Activated naive CD4-positive, alpha-beta T cell treated with anti-CD3 and anti-CD28 coated beads for 36 hours (primary cell): ENCODE measurements at places on chromosomes 5 and 9.

- H3K4me3 ChIP-seq, result no peak overlapping the region
- no peaks in the 10 kb centered on the region for H3K27me3 ChIP-seq
- peaks cover 4% of the 10 kb centered on the region for H3K4me1 ChIP-seq
- H3K27ac ChIP-seq, result no peak overlapping the region
- H3K36me3 ChIP-seq, result peaks cover 13% of the 10 kb centered on the region
These were observed 47.2 kb downstream of the SECISBP2 start for GRCh38 chr9:89365532-89365912.

DNA sequence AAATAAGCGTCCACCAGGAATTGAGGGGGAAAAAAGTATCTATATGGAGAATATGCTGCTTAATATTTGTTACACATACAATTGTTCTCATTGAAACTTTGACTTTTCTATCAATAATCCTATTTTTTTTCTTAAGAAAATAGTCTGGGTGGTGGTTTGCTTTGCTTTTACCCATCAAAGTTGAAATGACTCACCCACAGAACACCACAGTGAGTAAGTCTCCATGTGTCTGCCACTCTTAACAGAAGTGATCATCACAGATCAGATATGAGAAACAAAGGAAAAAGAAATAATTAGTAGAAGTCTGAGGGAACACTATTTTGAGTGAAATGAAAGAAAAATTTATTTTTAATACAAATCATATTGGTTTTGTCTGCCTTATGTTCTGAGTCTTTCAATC, 742.8 kb downstream of the CDH9 start:
- H3K4me1 ChIP-seq, result no peaks in the 10 kb centered on the region
- H3K27me3 ChIP-seq, result no peaks in the 10 kb centered on the region
- no peak overlapping the region for H3K27ac ChIP-seq
- no peak for DNase-seq
- no peak overlapping the region for H3K4me3 ChIP-seq
- no peaks in the 10 kb centered on the region for H3K36me3 ChIP-seq

GRCh38 chr5:68279984-68280383, 64.4 kb downstream of the PIK3R1 start:
- peak; percentile 55 for DNase-seq
- H3K36me3 ChIP-seq, result peaks cover 44% of the 10 kb centered on the region
- peaks cover 77% of the 10 kb centered on the region for H3K4me1 ChIP-seq
- H3K27me3 ChIP-seq, result no peaks in the 10 kb centered on the region
- peak overlapping the region; percentile 64 for H3K4me3 ChIP-seq

GRCh38 chr5:144368556-144368955, 197.9 kb downstream of the KCTD16 start:
- no peak overlapping the region for H3K4me3 ChIP-seq
- H3K36me3 ChIP-seq, result no peaks in the 10 kb centered on the region
- H3K27me3 ChIP-seq, result peaks cover 8% of the 10 kb centered on the region
- no peak overlapping the region for H3K27ac ChIP-seq
- DNase-seq, result no peak

DNA sequence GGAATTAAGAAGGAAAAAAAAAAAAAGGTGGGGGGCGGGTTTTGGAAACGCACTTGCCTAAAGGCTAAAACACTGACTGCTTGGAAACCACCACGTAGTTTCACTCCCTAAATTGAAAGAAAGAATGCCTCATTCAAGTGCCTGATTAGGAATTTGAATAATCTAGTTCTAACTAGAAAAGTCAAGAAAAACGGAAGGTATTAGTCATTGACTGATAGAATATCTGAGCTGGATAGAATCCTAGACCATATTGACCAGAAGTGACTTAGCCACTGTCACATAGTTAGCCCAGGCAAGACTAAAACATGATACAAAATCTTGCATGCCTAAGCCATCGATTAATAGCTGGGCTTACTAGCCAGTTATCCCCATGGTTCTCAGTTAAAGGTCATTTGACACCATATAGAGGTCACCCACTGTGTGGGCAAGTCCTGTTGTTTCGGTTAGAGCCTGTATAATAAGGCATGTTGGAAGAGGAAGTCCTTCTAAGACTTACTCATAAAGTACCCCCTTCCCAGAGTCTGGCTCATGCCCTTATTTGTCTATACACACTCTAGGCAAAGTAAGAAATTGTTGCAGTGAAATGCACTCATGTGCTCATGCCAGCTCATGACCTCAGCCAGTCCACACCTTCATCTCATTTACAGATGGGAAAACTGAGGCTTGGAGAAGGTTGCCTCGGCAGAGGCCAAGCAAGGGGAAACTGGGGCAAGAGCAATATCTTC, 40.2 kb downstream of the SH3RF2 start:
- no peak overlapping the region for H3K27ac ChIP-seq
- DNase-seq, result no peak
- no peak overlapping the region for H3K4me3 ChIP-seq
- no peaks in the 10 kb centered on the region for H3K36me3 ChIP-seq
- no peaks in the 10 kb centered on the region for H3K4me1 ChIP-seq

DNA sequence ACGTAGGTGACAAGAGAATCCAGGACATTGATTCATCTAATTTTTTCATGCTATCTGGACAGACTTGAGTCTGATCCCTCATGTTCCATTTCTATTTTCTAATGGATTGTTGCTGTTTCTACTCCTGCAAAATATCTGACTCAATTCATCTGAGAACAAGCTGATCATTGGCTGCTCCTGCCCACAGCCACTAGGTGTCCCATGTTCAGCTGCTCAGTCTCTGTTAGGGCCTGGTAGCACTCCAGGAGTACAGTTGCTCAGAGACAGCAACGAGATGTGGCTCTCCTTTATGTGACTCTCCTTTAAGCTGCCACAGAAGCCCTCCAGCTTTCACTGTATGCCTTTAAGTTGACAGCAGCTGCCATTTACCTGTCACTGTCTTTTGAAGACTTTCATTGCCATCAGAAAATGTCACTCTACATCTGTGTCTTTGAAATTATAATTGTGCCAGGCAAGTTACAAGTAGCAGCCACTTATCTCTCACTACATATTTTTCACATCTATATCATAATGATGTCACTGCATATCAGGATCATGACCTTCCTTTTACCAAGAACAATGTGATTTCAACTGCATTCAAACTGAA, 1944.2 kb upstream of the NUDT12 start:
- H3K4me1 ChIP-seq, result no peaks in the 10 kb centered on the region
- DNase-seq, result no peak
- H3K36me3 ChIP-seq, result no peaks in the 10 kb centered on the region
- H3K27me3 ChIP-seq, result no peaks in the 10 kb centered on the region
- no peak overlapping the region for H3K4me3 ChIP-seq

DNA sequence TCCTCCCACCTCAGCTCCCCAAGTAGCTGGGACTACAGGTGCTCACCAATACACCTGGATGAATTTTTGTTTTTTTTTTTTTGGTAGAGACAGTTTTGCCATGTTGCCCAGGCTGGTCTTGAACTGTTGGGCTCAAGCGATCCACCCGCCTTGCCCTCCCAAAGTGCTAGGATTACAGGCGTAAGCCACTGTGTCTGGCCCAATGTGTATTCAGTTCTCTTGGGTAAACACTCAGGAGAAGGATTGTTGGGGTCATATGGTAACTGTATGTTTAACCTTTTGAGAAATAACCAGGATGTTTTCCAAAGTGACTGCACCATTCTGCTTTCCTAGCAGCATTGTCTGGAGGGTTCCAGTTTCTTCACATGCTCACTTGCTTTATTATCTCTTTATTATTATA, 67.4 kb downstream of the TNPO1 start:
- no peak overlapping the region for H3K4me3 ChIP-seq
- H3K27ac ChIP-seq, result no peak overlapping the region
- no peak for DNase-seq
- peaks cover 48% of the 10 kb centered on the region for H3K36me3 ChIP-seq
- H3K27me3 ChIP-seq, result no peaks in the 10 kb centered on the region

DNA sequence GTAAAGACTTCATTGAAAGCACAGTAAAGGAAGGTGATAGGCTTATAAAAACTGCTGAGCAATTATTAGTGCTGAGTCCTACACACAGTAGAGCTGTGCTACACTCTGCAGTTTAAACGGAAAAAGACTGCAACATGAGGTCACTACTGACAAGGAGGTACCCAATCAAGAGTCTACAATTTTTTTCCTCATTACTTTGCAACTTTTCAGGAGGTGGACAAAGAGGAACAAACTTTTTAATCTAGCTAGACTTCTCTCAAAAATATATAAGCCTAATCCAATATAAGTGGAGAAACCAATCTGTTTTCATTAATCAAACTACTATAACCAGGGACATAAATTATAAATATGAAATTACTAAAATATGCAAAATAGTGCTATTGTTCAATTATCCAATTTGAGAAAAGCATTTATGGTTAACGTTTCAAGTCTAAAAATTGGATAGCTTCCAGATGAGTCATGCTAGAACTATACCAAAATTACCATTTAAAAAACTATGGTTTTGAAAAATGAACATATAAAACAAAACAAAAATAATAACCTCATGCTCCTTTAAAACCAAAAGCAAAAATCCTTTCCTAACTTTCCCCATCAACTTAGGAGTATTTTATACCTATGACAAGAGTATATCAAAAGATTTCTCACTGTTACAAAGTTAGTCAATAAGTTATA, 37.7 kb downstream of the FAM13B start:
- no peak overlapping the region for H3K27ac ChIP-seq
- no peaks in the 10 kb centered on the region for H3K27me3 ChIP-seq
- H3K4me1 ChIP-seq, result peaks cover 39% of the 10 kb centered on the region
- no peak for DNase-seq

DNA sequence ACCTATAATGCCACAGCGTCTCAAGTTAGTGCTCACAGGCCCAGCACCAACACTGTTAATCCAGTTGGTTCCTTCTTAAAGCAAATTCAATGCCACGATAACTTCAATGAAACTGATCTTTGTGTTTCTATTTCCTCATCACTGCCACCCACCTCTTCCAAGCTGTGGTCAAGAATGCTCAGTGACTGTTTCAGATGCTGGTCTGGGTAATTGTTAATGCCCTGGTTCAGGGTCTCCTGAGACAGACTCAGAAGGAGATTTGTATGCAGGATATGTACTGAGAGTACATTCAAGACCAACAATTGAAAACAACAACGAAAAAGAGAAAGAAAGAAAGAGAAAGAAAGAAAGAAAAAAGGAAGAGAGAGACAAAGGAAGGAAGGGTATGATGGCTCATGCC, 505.3 kb downstream of the TLE4 start:
- H3K4me3 ChIP-seq, result no peak overlapping the region
- no peak for DNase-seq
- H3K4me1 ChIP-seq, result no peaks in the 10 kb centered on the region
- H3K27ac ChIP-seq, result no peak overlapping the region

GRCh38 chr5:92560698-92561401, 1020.2 kb downstream of the NR2F1-AS1 start:
- no peaks in the 10 kb centered on the region for H3K27me3 ChIP-seq
- H3K27ac ChIP-seq, result no peak overlapping the region
- no peaks in the 10 kb centered on the region for H3K4me1 ChIP-seq
- DNase-seq, result no peak

DNA sequence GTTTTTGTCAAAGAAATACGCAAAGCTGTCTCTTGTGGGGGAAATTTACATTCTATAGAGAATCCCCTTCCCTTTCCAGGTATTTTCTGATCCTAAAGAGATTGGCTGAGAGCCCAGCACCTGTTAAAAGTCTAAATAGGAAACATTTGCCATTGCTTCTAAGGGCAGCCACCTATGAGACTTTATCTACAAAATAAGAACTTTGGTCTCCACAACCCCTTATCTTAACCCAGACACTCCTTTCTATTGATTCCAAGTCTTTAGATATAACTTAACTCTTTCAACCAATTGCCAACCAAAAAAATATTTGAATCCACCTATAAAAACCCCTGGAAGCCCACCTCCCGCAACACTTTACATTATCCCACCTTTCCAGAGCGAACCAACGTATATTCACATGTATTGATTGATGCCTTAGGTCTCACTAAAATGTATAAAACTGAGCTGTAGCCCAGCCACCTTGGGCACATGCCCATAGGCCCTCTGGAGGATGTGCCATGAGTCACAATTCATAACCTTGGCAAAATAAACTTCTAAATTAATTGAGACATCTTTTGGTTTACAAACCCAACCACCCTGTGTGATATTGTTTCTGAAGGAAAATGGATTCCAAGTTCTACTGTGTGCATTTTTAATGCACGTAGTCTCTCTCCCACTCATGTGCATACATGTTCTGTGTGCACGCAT, 211.4 kb downstream of the GAS1 start:
- H3K36me3 ChIP-seq, result no peaks in the 10 kb centered on the region
- DNase-seq, result no peak
- peaks cover 2% of the 10 kb centered on the region for H3K27me3 ChIP-seq
- H3K4me3 ChIP-seq, result no peak overlapping the region
- no peaks in the 10 kb centered on the region for H3K4me1 ChIP-seq
- no peak overlapping the region for H3K27ac ChIP-seq

DNA sequence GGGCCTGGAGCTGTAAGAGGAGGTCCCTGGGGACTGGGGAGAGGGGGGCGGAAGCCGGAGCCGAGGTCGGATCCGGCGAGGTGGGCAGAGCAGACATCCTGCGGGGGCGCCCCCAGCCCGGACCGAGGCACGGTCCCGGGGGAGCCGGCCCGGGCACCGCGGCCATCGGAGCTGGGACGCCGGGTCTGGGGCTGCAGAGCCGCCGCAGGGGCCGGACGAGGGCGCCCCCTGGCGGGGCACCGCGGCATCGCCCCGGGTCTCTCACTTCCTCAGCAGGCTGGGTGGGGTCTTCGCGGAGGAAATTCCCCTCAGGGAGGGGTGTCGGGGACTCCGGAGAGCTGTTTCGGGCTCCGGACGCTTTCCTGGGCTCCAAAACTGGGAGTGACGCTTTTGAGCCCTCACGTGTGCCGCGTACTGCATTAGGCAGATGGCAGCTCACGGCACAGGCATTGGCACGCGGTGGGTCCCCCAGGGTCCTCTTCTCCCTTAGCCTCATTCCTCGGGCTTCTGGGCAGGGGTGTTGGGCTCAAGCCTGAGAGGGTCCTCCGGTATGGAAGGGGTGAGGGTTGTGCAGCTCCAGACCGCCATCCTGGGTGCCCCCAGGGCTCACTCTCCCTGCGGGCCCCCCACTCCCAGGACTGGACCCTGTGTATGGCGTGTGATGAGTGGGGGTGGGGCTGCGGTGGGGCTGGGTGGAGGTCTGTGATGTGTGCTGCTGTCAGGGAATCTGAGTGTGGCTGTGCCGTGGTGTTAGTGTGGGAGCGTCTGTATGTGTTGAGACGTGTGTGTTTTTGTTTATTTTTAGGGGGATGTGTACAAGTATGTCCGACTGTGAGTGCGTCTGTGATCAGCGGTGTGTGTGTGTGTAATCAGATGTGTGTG, 29.6 kb downstream of the LHX2 start:
- H3K4me3 ChIP-seq, result peak overlapping the region; percentile 17
- peak; percentile 50 for DNase-seq
- H3K4me1 ChIP-seq, result peaks cover 9% of the 10 kb centered on the region
- H3K27me3 ChIP-seq, result peaks cover 67% of the 10 kb centered on the region
